Nephron progenitor cell (in vitro differentiated cells): ENCODE measurements at places on chromosomes 11 and 22.

- no peak for DNase-seq
Measured at GRCh38 chr11:86396396-86396795, 21.7 kb downstream of the CCDC81 start.

DNA sequence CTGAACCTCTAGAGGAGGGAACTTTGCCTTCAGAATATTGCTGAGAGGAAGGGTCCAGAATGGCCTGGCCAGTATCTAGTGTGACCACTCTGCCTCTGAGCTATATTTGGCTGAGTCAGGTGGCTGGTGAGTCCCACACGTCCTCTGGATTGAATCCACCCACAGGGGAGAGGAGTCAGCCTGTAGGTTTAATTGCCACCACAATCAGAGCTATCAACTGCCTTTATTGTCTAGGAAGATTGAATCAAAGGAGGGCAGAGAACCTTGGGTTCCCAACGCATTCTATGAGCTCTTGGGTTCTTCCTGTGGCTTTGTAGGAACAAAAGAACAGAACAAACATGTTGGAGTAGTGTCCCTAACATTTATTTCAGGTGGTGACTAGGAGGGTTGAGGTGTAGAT, 67.7 kb downstream of the ST3GAL4 start:
- no peak for DNase-seq

DNA sequence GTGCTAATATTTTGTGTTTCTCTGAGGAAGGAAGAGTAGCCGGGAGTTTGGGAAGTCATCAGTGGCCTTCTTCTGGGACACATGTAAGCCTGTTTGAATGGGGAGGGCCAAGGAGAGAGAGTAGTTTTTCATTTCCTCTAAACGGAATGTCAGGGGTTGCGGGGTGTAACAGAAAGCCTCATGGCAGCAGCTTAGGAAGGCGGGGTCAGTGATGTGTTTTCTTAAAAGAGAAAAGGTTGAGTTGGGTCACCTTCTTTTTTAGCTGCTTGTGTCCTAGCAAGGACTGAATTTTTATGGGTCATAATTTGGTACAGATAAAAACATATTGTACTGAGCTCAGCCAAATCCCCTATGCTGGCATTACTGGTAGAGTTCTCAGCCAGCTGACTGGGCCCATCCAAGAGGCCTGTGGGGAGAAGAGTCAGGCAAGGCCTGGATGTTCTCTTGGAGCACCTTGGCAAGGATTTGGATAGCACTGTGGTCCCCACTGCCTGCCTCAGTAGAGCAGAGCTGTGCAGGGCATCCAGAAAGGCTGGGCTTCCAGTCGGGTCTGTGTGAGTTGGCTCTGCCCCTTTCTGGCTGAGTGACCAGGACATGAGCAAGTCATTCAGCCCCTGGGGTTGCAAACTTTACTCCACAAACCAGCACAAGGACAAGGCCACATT, 29.4 kb upstream of the NAV2 start:
- DNase-seq = no peak

GRCh38 chr11:15750535-15751308, 605.6 kb downstream of the SOX6 start:
- DNase-seq = no peak

GRCh38 chr22:23414727-23415489, 165.2 kb downstream of the IGLL1 start:
- DNase-seq = no peak

DNA sequence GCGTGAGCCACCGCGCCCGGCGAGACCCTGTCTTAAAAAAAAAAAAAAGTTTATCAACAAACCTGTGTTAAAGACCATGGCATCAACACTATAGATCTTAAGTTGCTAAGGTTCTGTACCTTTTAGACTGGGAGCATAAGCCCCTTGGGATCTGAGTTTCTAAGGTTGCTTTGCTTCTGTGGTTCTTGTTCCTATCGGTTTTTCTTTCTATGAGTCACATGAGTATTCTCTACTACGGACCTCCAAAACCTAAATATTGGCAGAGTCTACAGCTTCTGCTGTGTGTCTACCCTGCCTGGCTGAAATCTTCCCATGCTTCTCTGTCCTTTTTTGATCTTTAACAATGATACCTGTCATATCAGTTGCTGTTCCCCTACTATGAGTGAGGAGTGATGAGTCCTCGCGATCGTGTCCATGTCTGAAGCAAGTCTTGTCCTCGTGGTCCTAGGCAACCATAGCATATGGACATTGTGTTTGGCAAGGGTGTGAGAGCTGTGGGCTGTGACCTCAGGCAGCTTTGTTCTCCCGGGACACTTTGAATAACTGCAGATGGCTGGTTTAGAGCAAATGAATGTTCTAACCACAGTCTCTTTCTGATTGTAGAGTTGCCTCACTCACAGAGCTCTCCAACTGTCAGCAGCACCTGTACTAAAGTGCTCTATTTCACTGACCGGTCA, 9.0 kb upstream of the DLAT start:
- no peak for DNase-seq

- DNase-seq = peak; percentile 89
Measured at GRCh38 chr11:2194877-2195755, 23.5 kb upstream of the TH start.

- DNase-seq = no peak
Measured at GRCh38 chr11:120227228-120227852, 12.6 kb upstream of the POU2F3 start.

- DNase-seq = no peak
Measured at GRCh38 chr22:28978158-28978557, 83.5 kb downstream of the C22orf31 start.

DNA sequence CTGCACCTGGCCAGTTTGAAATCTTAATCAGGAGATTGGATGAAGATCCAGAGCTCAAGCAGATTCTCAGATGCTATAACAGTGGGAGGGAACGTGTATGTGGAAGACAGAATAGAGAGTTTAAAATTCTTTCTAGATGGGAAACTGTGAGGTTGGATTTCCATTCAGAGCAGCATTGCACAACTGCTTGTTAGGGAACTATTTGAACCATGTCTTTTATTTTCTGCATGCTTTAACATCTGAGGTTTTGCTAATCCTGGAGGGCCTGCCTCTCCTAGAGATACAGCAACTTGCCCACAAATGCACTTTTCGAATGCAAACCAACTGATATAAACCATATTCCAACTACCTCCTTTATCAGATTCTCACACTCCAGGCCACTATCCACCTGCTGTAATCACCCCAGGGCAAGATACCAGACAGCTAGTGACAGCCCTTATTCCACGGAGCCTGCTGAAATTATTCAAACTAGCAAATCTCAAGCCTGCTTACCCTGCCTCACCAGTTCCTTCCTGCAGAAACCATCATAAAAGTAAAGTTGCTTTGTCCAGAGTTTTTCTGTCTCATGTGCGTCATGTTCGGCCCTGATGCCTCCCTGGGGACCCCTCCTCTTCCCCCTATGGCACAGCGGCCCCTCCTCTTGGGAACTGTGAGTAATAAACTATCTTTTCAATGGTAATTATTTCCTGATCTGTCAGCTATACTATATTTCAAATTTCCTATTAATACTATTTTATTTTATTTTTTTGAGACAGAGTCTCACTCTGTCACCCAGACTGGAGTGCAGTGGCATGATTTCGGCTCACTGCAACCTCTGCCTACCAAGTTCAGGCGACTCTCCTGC, 18.4 kb upstream of the SEC14L4 start:
- DNase-seq = no peak

DNA sequence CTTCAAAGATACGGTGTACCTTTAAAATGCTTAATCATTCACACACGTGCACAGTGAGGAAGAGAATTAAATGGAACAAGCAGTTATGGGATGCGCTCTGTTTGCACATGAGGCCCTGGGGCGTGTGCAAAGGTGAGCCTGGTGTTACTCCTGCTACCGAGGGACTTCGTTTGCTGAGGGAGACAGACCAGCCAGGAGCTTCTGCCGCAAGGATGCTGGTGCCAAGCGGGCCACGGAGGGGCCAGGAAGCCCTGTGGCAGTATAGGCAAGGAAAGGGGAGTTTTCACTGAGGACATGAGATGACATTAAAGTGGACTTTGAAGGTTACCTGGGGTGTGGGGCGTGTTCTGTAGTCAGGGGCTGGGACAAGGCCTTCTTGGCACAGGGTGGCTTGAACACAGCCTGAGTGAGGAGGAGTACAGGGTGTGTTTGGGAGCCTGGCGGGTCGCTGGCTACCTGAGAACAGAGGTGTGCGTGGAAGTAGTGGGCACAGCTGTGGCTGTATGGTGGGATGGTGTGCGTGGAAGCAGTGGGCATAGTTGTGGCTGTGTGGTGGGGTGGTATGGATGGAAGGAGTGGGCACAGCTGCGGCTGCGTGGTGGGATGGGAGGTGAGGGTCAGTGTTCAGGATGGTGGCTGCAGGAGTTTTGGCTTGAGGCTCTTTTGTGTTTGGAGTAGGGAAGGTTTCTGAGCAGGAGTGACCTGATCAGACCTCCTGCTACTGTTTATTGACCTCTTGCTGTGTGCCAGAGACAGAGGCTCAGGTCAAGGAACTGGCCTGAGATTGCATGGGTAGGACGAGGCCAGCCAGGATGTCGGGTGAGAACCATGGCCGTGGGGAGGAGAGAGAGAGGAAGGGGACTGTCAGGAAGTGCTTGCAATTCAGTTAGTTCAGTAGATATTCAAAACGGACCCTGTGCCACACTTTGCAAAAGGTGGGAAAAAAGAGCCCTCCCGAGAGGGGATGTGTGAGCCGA, 13.7 kb downstream of the TBC1D22A start:
- DNase-seq = no peak

DNA sequence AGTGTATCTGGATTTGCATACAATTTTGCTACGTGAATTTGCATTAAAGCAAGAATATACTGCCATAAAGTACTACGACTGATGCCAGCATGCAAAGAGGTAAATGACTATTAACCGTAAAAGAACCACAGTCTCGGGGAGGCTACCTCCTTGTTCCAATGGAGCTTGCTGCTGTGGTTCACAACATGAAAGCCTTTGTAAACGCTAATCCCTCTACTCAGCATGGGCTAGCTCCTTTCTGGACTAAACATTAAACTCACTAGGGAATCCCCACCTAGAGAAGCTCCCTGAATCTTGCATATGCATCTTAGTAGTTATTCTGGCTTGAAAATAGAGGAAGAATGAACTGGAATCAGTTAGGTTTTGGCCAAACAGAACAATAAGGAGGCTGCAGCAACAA, 60.5 kb upstream of the ARHGAP32 start:
- no peak for DNase-seq

GRCh38 chr11:132670921-132671675, 861.2 kb downstream of the OPCML start:
- DNase-seq = no peak

GRCh38 chr11:111585371-111585770, 16.9 kb upstream of the SIK2 start:
- no peak for DNase-seq

DNA sequence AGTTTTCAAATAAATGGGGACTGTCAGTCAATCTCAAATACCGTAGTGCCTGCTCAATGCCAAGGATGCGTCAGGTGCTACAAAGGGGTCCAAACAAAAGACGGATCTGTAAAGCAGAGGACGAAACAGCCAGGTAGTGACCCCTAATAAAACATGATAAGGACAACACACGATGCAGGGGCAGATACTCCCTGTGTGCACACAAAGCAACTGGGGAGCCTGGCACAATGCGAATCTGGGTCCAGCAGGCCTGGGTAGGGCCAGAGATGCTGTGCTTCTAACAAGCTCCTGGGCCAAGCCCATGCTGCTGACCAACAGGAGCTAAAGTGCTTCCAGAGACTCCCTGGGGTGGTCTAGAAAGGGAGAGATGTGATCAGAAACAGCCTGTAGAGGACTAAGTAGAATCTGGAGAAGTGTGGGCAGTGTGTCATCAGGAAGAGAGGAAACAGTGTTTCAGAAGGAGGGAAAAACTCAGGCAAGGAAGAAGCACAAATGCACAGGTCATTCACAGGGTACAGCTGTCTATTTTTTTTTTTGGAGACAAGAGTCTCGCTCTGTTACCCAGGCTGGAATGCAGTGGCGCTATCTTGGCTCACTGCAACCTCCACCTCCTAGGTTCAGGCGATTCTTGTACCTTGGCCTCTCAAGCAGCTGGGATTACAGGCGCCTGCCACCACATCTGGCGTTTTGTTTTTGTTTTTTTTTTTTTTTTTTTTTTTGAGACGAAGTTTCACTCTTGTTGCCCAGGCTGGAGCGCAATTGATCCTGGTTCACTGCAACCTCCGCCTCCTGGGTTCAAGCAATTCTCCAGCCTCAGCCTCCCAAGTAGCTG, 74.5 kb downstream of the MICAL3 start:
- DNase-seq = no peak

- DNase-seq = no peak
Measured at GRCh38 chr11:76219243-76219642, 12.9 kb upstream of the WNT11 start.

- no peak for DNase-seq
Measured at GRCh38 chr11:17604201-17604914, 57.3 kb downstream of the OTOG start.

DNA sequence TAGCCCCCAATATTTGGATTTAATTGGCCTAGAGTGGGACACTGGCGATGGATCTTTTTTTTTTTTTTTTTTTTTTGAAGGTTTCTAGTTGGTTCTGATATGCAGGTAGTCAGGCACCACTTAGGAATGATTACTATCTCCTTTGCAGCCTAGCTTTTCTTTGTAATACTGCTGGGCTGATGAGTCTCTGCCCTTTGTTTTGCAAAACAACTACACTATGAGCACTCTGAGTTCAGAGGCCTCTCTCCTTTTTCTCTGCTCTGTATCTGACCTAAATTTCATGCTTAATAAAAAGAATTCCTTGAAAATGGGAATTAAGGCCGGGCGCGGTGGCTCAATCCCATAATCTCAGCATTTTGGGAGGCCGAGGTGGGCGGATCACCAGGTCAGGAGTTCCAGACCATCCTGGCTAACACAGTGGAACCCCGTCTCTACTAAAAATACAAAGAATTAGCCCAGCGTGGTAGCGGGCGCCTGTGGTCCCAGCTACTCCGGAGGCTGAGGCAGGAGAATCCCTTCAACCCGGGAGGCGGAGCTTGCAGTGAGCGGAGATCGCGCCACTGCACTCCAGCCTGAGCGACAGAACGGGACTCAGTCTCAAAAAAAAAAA, 1312.3 kb downstream of the FAM181B start:
- DNase-seq = peak; percentile 6

GRCh38 chr22:39090426-39091064, 6.5 kb upstream of the APOBEC3H start:
- no peak for DNase-seq

GRCh38 chr11:13771151-13771550, 102.7 kb downstream of the FAR1 start:
- DNase-seq = no peak

DNA sequence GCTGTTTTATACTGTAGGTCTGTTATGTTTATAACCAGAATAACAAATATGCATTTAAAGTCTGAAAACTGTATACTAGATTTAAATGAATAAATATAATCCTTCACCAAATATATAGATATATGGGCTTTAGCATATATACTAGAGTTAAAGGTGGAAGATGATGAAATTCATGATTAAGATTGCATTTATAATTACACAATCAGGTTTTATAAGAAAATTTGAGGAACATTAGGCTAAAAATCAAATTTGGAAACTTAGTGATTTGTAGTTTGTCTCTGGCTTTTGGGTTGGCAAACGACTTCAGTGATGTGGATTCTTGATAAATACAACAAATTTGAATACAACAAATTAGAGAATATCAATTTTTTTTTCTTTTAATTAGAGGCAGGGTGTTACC, 10.0 kb downstream of the BCL2L13 start:
- DNase-seq = no peak

- DNase-seq = no peak
Measured at GRCh38 chr11:83063073-83063754, 8.5 kb downstream of the RAB30 start.
